ENCODE measurements at places on chromosomes 1 and 21.

GRCh38 chr1:17576519-17576853 is 37.0 kb downstream of the ARHGEF10L start:
- DNase-seq: no peak

DNA sequence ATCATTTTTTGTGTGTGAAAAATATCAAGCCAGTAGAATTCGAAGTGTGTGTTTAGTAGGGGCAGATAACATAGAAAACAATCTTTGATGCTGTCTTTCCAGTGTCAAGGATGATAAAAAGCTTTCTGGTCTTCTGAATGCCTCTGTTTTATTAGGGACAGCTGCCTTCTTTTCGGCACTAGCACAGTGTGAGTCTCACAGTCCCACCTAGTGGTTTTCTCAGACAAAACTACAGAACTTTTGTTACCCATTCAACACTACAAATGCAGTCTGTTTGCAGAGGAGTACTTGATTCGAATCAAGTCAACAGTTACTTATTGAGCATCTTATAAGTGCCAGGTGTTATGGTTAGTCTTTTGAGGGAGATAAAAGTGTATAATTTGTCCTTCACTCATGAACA is 30.6 kb upstream of the MCOLN3 start:
- no peak for DNase-seq

DNA sequence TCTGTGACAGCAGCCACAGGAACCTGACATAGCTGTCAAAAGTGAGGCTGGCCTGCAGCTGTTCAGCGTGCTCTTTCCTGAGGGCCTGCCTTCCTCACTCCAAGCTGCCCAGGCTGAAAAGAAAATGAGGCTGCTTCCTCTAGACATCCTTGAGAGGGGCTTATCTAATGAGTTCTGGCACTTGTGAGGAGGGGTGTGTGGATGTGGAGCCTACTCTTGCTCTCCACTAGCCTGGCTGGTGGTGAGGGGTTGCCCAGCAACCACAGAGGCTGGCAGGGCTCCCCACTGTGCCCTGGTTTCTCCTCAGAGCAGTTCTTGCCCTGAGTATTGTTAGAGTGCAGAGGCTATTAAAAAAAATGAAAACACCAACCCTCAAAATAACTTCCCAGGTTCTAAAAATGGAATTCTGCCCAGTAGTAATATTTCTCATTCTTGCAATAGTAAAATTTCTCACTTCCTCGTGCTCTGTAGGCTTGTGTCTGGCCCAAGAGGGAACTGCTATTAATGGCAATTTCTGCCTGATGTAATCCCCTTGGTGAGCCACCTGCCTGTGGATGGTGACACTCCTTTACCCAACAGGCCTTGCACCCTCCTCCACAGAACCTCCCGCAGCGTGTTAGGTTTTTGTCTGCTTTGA is 52.6 kb upstream of the EPS8L3 start:
- DNase-seq: no peak

- no peak for DNase-seq
These were observed 3.1 kb downstream of the CTBS start for GRCh38 chr1:84571150-84571535.

DNA sequence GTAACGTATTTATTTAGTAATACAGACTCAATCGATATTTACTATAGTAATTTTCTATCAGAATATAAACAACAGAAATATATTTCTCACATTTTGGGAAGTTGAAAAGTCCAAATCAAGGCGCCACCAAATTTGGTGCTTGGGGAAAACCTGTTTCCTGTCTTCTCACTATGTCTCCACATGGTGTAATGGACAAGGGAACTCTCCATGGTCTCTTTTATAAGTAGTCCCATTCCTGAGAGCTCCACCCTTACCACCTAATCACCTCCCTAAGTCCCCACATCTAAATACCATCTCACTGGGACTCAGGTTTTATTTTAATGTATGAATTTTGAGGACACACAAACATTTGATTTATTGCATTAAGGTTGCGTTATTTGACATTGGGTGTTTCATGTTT is 848.0 kb downstream of the LTN1 start:
- no peak for DNase-seq

DNA sequence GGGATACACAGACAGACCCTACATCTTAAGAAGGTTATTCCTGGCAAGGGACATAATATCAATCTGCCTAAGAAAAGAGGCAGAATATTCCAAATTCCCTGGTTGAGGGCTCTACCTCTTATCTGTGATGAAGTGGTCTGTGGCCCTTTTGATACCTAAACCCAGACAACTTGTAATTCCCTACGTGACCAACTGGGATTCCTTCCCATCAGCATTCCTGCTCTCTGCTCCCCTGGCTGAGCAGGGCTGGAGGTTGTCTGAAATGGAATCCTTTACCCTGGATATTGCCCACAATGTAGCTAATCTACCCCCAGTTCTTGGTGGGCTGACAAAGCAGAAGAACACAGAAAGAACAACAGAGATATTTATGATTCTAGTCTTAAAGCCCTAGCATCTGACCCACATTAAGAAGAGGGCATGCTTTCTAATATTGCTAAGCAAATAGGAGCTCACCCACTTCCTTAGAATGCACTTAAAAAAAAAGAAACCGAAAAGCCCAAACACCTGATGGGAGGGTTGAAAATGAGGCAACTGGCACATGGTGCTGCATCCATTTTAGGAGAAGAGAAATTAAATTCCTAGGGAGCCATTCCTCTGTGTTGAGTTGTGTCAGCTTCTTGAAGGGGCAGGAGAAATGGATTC is 36.8 kb downstream of the GADD45A start:
- no peak for DNase-seq

GRCh38 chr1:219573960-219574359 is 38.9 kb downstream of the ZC3H11B start:
- DNase-seq: no peak

DNA sequence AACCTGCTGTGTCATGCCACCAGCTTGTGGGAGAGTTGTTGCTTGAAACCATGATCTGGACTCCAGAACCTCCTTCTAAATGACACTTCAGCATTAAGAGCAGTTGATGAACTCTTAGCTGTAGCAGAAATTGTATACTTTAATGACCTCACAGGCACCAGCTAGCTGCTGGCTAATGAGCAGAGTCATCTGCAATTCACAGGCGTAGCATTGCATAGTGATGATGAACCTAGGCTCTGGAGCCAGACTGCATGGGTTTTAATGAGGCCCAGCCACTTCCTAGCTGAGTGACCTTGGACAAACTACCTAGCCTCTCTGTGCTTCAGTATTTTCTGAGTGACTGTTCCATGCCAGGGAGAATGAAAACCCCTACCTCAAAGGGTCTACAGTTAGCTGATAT is 407.1 kb downstream of the LMO4 start:
- DNase-seq: no peak

- DNase-seq: no peak
These were observed 19.4 kb downstream of the ACOT7 start for GRCh38 chr1:6373961-6374720.

- no peak for DNase-seq
These were observed 771 bp downstream of the ABCD3 start for GRCh38 chr1:94418664-94419655.

- DNase-seq: no peak
These were observed 12.0 kb downstream of the SLC35D1 start for GRCh38 chr1:67041841-67042503.

DNA sequence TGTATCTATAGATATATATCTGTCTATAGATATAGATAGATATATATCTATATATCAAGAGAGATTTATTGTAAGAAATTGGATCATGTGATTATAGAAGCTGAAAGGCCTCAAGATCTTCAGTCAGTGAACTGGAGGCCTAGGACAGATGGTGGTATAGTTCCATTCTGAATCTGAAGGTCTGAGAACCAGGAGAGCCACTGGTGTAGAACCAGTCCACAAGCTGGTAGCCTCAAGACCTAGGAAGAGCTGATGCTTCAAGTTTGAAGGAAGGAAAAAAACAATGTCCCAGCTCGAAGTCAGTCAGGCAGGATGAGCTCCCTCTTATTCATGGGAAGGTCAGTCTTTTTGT is 213.2 kb upstream of the JUN start:
- no peak for DNase-seq

GRCh38 chr1:84693785-84694184 is 3.5 kb upstream of the SSX2IP start:
- DNase-seq: no peak

GRCh38 chr1:113035086-113035485 is 37.9 kb upstream of the LRIG2 start:
- DNase-seq: no peak

DNA sequence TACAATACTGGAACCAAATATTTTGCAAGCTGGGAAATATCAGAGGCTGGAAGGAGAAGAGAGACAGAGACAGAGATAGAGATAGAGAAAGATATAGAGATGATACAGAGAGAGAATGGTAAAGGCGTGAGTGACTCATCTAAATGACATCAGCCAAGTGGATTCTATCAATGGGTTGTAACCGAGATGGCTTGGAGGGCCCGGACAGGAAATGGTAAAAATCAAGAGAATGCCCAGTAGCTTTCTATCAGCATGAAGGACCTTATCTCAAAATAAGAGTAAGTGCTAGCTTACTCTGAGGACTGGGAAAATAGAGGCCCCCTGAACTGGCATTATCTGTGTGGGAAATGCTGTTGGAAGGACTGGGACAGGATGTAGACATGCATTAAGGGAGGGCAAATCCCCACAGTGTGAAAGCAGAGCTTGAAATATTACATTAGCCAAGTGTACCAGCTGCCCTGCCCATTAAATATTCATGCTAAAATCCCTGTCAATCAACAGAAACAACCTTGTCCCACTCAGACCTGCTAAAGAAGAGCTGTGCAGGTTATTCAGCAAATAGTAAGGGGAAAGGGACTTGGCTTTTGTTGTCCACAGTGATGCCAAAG is 76.6 kb upstream of the ZNF644 start:
- no peak for DNase-seq

DNA sequence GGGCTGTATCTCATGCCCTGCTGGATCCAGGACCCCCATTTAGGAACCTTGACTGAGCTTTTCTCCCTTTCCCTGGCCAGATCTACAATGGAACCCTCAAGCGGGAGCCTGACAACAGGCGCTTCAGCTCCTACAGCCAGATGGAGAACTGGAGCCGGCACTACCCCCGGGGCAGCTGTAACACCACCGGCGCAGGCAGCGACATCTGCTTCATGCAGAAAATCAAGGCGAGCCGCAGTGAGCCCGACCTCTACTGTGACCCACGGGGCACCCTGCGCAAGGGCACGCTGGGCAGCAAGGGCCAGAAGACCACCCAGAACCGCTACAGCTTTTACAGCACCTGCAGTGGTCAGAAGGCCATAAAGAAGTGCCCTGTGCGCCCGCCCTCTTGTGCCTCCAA is 29.8 kb downstream of the PKP1 start:
- DNase-seq: no peak

- DNase-seq: no peak
These were observed 11.5 kb downstream of the USP1 start for GRCh38 chr1:62448221-62448933.

- no peak for DNase-seq
These were observed 13.1 kb downstream of the RNF220 start for GRCh38 chr1:44418022-44418673.

DNA sequence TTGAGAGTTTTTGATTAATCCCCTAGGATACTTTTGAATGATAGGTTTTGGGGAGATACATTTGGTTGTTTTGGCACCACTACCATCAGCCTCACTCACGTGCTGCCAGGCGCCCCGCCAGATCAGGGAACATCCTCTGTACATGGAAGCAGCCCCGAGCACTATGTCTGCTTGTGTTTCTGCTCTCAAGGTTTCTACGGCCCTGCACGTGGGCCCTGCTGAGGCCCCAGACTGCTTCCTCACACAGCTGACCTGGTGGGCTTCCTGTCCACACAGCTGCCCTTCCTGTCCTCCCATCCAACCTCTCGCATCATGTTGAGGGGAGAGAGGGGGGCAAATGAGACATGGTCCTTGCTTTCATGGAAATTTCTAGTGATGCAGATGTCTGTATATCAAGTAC is 20.0 kb downstream of the ADARB1 start:
- no peak for DNase-seq

DNA sequence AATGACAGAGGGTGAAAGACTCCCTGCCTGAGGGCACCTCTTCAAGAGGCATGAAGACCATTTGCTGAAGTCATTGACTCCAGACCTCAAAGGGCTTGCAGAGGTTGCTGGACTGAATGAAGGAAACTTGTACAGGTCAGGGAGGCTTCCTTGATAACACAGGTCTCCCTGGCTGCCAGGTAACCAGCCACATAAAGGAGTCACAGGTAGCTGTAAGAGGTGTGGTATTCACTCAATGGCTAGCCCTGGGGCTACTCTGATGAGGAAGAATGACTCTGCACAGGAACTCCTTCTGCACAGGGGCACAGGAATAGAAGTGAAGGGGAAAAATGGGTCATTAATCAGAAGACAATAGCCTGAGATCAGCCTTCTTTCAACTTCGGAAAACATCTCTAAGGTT is 187.5 kb downstream of the LMX1A start:
- DNase-seq: no peak

DNA sequence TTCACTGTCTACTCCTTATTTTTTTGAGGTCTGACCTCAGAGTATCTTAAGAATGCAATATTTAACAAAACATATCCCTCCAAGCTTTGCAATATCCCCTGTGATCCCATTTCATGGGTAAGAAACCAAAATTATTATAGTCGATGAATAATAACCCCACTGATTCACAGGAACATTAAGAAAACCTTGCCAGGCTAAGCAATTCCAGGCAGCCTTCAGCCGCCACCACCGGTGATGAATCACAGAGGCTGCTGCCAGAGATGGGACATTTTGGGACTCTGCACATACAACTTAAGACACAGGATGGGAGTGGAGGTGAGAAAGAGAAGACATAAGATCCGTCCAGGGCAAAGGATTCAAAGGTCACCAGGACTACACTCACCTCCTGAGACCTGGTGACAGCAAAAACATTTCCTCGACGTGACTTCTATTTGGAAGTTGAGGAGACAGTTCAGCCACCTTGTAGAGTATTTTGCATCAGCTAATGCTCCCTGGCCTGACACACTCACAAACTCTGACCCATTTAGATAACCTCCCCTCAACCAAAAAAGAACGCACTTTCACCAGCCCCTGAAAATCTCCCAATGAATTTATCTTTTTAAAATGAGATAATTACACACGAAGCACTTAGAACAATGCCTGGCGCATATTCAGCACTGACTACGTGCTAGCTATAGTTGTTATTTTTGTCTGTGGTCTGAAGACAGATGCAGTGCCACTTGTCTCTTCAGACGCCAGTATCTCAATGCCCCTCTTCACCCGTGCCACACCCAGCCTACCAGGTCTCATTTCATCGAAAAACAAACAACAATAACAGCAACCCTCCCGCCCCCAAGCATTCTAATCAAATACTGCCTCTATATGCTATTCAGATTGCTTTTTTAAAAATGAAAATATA is 17.8 kb upstream of the OVAAL start:
- no peak for DNase-seq

DNA sequence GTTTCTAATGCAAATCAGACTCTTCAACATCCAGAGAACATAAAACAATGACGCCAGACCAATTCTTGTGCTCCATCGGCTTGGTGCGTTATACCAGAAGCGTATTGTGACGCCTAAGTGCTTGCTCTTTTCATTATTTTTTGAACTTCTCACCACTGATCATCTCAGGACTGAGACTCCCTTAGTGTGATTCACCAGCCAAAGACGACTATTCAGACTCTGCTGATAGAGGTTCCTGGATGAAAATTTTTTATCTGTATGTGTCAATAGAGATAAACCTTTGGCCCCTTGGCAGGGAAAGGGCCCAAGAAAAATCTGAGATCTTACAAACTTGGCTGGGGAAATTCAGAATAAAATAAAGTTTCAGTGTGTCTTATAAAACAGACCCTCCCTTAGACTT is 856 bp upstream of the GREM2 start:
- no peak for DNase-seq
